ENCODE measurements at places on chromosomes 12 and 14.

DNA sequence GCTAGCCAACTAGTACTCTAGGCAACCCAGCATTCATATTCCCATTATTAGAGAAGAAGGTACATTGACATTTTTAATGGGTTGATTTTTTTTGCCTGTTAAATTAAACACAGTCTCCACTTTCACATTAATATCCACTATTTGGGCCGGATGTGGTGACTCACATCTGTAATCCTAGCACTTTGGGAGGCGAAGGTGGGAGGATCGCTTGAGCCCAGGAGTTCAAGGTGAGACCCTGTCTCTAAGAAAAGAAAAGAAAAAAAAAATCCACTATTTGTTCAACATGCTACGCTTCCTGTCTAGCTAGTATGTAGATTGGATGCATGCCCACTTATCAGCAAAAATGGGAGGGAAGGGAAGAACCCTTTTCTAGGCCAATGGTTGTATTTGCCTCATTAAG, 7.1 kb upstream of the CRADD start:
- DNase-seq = no peak

GRCh38 chr12:22255097-22255496, 79.4 kb downstream of the ST8SIA1 start:
- no peak for DNase-seq

DNA sequence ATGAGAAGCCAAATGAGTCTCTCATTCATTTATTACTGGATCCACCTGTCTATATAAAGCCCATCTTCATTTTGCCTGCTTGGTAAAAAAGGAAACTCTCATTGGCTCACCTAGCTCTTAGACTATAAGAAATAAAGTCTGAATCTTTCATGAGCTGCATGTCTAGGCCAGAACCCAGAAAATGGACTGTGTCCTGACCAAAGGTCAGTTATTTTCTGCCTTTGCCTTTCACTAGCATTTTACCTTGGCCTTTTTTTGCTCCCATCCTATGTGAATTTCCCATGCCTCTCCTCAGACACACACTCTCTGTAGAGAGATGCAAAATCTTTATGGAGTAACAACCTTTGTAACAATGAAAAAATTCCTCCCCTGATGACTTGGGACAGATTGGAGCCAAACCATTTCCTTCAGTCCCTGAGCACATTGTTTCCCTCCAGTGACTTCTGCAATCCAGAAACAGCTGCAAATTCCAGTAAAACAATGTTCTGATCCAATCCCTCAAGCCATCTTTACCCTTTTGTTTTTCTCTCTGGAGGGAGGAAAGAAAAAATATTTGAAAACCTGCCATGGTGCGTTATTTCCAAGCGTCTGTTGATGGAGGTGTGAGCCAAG, 33.6 kb upstream of the MAP3K9 start:
- DNase-seq = no peak

GRCh38 chr14:79551523-79551922, 659.8 kb downstream of the DIO2 start:
- DNase-seq = no peak

- DNase-seq = peak; percentile 9
Measured at GRCh38 chr12:105581420-105581819, 250.9 kb downstream of the C12orf75 start.

DNA sequence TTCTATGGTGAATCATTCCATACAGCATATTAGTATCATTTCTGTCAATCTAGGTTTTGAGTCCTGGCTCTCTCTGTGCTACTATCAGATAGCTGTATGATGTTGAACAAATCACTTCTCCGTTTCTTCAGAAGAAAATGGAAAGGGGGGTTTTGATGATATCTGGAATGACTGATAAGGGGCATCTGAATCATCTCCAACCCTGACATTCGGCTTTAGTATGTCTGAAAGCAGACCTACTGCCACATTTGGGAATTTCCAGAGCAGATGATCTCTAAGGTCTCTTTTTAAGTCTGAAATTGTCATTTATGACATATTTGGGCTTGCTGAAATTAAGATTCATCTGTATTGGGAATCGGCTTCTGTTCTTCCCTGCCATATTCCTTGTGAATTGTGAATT, 10.1 kb downstream of the MLF2 start:
- DNase-seq = no peak

DNA sequence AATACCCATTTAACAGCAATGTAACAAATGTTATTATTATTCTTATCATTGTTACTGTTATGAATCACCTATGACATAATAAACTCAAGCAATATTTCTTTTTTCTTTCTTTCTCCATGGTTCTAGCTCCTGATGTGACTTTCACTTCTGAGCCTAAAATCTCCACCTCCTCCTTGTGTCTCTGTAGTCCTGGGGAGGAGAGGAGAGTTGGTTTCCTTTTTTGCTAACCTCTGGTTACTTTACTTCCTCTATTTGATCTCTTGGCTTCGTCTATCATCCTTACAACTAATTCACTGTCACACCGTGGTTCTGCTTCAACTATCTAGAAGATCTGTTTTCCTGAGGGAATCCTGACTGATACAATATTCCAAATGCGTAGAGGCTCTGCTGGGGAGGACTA, 456.6 kb downstream of the VRK1 start:
- DNase-seq = no peak

- no peak for DNase-seq
Measured at GRCh38 chr14:59428581-59429012, 36.6 kb downstream of the GPR135 start.

DNA sequence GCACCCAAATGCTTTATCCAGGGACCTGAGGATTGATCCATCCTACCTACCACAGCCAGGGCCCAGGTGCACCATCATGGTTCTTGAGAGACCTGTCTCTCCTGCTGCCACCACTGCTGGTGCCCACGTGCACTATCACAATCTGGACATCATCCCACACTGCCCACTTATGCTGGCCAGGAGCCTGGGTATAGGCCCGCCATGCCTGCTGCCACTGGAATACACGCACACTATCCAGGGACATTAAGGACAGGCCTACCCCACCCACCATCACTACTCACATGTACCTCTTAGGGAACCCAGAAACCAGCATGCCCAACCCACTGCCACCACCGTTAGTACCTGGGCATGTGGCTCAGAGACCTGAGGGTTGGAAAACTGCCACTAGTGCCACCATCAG, 207.7 kb downstream of the NELL2 start:
- DNase-seq = no peak

DNA sequence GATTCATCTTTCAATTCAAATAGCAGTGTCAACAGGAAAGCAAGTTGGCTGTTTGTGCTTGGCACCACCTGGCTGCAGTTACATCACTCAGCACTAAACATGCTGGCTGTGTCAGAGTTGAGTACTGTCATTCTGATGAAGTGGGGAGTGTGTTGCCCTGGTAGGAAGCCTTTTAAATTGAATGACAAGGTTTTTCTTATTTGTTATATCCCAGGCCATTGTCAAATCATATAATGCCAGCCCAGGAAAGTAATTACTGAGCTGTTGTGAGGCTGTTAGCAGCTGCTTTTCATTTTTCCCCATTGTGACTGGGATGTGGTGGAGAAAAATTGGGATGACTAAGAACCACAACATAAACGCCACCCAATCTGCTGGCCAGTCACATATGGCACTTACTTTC, 106.5 kb upstream of the PRKD1 start:
- DNase-seq = no peak

- no peak for DNase-seq
Measured at GRCh38 chr12:53170876-53171724, 9.4 kb upstream of the ZNF740 start.

- no peak for DNase-seq
Measured at GRCh38 chr12:11854011-11854499, 204.6 kb downstream of the ETV6 start.

DNA sequence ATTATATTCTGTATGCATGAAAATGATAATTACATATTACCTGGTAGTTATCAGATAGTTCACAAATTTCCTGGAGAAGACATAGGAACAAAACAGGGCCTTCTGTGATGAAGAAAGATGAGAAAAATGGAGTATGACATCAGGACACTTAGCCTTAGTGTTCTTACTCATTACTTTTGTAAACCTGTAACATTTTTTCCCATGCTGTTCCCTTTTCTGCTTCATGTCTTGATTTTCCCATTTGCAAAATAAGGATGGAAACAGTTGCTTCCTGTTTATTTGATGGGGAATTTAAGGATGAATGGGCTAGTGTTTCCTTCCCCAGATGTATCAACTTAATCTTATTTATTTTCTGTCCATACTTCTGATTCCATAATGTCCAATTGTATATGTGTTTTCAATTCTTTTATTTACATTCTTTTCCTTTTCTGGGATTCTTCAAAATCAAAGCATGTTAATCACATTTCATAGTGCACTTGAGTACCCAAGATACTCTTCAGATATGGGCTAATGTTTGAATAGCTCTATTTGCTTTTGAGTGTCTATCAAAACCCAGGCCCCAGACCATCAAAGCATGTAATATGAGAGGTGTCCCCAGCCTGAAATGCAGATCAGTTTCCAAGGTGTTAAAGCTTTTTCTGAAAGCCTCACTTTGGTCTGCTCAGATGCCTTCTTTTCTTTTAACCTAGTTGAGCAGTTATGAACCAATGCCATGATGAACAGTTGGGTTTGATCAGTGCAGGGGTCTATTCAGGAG, 260.5 kb downstream of the RAD51B start:
- DNase-seq = no peak

GRCh38 chr14:96269359-96269710, 13.3 kb downstream of the BDKRB1 start:
- DNase-seq = no peak

GRCh38 chr12:9961901-9962300, 9.3 kb upstream of the CLEC12A start:
- no peak for DNase-seq

DNA sequence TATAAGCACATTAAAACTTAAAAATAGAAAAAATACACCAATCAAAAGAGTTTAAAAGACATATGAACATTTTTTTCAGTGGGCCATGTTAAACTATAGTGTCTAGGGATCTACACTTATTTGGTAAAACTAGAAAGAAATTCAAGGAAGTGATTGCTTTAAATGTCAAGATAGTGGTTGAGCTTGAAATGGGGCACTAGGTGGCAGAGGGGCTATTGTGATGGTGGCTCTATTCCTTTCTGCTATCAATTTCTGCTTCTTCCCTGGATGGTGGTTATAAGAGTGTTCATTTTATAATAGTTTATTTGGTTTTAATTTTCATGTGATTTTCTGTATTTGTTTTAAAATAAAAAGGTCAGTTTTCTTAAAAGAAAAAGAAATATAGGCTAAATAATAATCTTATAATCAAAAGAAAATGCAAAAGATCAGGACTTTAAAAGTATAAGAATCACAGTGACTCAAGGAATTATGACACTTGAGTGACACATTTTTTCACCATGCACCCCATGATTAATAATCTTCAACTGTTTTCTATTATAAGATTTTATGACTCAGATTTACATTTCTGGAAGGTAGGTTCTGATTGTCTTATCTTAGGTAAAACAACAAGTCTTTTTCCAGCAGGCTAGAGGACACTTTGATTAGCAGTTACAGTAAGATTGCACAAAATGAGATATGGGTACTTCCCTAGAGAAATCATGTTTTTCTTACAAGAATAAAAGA, 137.5 kb downstream of the FSCB start:
- DNase-seq = no peak

GRCh38 chr14:68268719-68269118, 449.1 kb downstream of the RAD51B start:
- no peak for DNase-seq

DNA sequence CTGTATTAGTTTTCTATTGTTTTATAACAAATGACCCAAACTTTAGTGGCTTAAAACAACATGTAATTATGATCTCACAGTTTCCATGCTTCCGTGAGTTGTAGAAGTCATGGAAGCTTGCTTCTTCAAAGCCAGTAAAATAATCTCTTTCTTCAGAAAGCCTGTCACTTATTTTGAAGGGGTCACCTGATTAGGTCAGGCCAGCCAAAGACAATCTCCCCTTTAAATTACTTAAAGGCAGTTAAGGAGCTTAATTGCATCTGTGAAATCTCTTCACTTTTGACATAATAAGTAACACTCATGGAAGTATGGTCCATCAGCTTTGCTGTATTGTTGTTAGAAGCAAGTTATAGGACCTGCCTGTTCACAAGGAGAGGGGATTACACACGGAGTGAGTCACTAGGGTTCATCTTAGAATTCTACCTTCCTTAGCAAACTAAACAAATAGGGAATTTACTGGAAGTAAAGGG, 89.8 kb downstream of the FAR2 start:
- DNase-seq = peak; percentile 25

DNA sequence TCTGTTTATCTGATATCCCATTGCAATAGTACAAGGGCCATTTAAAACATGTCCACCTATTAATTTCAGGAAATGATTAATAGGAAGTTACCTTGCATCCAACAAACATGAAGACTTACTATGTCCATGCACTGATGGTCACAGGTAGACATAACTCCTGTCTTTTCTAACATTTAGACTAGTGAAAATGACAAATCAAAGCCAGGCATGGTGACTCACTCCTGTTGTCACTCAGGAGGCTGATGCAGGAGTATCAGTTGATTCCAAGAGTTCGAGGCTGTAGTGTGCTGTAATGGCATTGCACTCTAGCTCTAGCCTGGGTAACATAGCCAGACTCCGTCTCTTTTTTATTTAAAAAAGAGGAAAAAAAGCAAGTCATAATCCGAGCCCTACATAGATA, 14.8 kb downstream of the HSP90B1 start:
- DNase-seq = no peak

- DNase-seq = no peak
Measured at GRCh38 chr14:68341411-68342212, 451.3 kb downstream of the ZFP36L1 start.

GRCh38 chr14:93201155-93201704, 5.6 kb downstream of the GON7 start:
- DNase-seq = no peak

DNA sequence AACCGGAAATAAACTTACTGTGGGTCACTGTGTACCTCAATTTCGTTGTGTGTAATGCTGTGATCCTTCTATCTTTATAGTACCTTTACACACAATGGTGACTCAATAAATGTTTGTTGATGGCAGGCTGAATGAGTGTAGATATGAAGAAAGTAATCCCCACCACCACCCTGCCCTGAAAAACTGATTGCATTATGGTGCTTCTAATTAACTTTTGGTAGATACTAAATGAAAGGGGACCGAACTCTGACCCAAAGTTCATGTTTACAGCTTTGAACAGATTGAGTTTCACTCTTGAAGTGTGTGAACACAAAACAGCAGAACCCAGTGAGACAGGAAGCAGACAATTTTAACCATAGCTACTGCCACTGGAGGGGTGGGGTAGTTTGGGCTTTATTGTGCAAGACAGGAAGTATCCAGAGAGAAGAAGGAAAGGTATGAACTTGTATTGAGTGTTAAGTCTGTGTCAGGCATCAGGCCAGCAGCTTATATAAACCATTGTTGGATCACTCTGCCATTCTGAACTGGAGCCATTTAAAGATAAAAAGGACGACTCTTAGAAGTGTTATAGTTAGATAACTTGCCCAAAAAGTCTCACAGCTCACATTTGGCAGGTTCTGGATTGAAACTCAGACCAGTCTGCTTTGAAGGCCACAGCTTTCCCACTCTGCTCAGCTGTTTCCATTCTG, 197.0 kb upstream of the AMIGO2 start:
- DNase-seq = peak; percentile 94
